ENCODE measurements at places on chromosomes 6 and 20. TPM values are rescaled to one million over a fixed set of nuclear protein-coding genes. Genes with fewer than 3 reads are reported as not detected.

CAP2 gene
- not detected for total RNA-seq

EFCAB8 gene
- 0.25 TPM for total RNA-seq

MMS22L gene
- total RNA-seq = 50.4 TPM

RAET1E gene
- not detected for total RNA-seq

MUC22 gene
- total RNA-seq = not detected

CEBPB gene
- 24.4 TPM for total RNA-seq

METTL24 gene
- total RNA-seq = not detected

INSM1 gene
- not detected for total RNA-seq

CDH22 gene
- 6.4 TPM for total RNA-seq

RGS17 gene
- total RNA-seq = not detected

BTNL2 gene
- not detected for total RNA-seq

LKAAEAR1 gene
- total RNA-seq = not detected

CNR1 gene
- 2.5 TPM for total RNA-seq

DNAH8 gene
- total RNA-seq = not detected

FOXQ1 gene
- not detected for total RNA-seq

CCN5 gene
- not detected for total RNA-seq

LY6G6C gene
- not detected for total RNA-seq

UBE2C gene
- total RNA-seq = 141 TPM

SNRNP48 gene
- 8.3 TPM for total RNA-seq

TULP1 gene
- not detected for total RNA-seq

MAS1 gene
- not detected for total RNA-seq

KCNB1 gene
- total RNA-seq = not detected

C20orf96 gene
- total RNA-seq = 1.8 TPM

RAB44 gene
- total RNA-seq = not detected

SLC23A2 gene
- 34.5 TPM for total RNA-seq

Measured in Karpas-422 (cell line).